Esophagus mucosa (tissue), 1 donor: ENCODE measurements at places on chromosomes 4 and X.

- ATAC-seq = peak; percentile 62
These were observed 4.1 kb downstream of the POF1B start for GRCh38 chrX:85375333-85375738.

- peak; percentile 93 for ATAC-seq
These were observed 8.7 kb downstream of the GUCY2F start for GRCh38 chrX:109472939-109473735.

DNA sequence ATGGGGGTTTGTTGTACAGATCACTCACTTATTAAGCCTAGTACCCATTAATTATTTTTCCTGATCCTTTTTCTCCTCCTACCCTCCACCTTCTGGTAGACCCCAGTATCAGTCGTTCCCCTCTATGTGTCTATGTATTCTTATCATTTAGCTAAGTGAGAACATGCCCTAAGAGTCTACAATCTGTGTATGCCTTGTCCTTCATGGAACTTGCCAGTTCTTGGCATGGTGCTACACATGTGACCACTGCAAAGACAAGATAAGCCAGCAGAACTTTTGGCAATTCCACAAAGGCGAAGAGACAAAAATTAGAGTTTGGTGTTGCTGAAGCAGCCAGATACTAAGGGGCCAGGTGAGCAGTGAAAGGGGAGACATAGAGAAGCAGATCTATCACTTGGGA is 101.3 kb downstream of the CORIN start:
- ATAC-seq = no peak

GRCh38 chrX:16807548-16807947 is 21.3 kb downstream of the TXLNG start:
- peak; percentile 32 for ATAC-seq

DNA sequence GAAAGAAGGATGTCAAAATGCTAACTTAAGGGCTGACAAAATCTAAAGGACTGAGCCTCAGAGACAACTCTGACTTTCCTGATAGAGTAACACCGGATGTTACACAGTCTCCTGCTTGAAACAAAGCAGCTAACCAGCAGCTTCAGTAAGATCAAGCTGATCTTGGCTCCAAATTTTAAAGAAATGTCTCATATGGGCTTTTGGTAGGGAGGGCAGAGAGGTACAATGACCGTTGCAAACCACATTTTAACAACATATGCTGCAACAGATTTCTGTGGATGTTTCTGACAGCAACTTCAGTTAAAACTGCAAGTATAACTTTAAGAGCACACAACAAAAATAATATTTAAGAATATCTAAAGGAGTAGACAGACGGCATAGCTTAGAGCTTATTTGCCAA is 9.1 kb downstream of the RPGR start:
- no peak for ATAC-seq

GRCh38 chrX:155959018-155959587 is 38.4 kb upstream of the IL9R start:
- ATAC-seq = no peak

- ATAC-seq = no peak
These were observed 308.0 kb downstream of the PPP3CA start for GRCh38 chr4:101039367-101039766.

DNA sequence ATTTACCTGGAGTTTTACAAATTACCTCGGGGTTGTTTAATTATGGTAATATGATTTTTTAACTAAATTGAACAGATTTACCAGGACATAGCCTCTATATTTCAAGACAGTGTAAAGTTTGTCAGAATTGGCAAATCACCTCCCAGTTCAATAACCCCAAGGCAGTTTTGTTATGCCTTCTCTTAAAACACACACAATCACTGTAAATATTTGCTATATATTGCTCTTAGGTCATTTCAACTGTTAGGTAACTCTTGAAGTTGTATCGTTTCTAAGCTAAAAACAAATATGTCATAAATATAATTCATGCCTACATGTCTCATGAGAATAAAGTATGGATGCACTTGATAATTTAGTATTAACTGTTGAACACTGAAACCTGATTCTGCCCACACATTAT is 24.1 kb downstream of the PDLIM5 start:
- ATAC-seq = no peak

- ATAC-seq = peak; percentile 53
These were observed 512 bp upstream of the ANTXR2 start for GRCh38 chr4:80073473-80074008.

DNA sequence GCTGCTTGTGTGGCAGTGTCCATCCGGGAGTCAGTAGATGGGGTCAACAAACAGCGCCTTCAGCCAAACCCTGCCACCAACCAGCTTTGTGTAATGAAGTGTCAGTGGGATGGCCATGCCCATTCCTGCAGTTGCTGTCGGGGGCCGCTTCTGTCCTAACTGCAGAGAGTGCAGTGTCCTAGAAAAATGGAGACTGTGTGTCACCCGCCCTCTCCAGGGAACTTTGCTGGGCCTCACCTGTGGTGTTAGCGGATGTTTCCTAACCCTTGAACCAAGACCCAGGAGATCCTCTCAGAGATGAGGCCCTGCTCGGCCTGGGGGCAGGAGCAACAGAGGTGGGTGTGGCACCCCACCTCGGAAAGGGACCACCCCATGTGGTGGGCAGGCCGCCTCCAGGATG is 35.3 kb upstream of the HGFAC start:
- no peak for ATAC-seq

- ATAC-seq = no peak
These were observed 572.9 kb upstream of the ZFP42 start for GRCh38 chr4:187422655-187423054.

- no peak for ATAC-seq
These were observed 1.7 kb downstream of the PLAC8 start for GRCh38 chr4:83112678-83113428.

GRCh38 chrX:118772051-118772450 is 44.6 kb downstream of the IL13RA1 start:
- no peak for ATAC-seq

DNA sequence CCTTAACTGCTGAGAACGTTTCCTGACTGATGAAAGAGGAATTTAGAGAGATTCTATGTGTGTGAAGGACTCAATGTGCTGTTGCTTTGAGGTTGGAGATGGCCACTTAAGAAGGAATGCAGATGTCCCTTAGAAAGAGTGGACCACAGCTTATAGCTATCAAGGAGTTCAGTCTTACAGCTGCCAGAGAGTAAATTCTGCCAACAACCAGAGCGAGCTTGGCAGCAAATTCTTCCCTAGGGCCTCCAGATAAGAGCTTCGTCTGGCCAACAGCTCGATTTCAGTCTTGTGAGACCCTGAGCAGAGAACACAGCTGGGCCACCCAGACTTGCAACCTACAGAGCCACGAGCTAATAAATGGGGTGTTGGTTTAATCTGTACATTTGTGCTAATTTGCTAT is 21.8 kb downstream of the MID1 start:
- ATAC-seq = no peak

- ATAC-seq = no peak
These were observed 13.9 kb downstream of the CSN2 start for GRCh38 chr4:69951602-69952001.

DNA sequence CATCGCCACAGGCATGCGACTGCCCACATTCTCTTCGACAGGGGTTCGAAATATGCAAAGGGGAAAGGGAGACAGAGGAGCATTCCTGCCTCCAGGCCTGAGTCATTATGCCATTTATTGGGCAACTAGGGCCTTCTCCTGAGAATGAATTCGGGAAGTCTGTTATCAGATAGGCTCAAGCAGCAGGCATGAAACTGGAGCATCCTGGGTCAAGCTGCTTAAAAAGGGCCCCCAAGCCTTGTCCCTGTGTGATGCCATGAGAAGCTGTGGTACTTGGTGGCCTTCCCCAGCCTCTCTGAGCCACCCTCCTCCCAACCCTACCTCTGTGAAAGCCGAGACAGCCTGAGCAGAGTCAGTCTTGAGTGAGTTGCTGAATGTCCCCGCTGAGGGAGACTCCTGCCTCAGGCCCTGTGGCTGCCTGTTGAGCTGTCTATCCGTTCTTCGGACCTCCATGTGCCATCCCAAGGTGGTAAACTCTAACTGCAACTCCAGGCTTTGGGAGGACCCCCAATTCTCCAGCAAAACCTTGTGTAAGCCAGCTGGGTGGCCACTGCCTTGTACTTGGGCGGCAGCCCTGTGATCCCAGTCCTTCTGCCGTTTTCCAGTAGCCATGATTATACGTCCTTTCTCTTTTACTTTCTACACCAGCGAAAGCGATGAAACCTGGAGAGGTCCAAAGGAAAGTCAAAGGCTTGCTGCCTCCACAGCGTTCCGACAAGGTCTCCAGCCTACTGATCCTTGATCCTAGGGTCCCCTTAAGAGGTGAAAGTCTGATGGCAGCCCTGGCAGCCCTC is 37.7 kb downstream of the NBDY start:
- no peak for ATAC-seq

GRCh38 chr4:181261279-181261678 is 981.9 kb upstream of the TENM3 start:
- ATAC-seq = no peak

DNA sequence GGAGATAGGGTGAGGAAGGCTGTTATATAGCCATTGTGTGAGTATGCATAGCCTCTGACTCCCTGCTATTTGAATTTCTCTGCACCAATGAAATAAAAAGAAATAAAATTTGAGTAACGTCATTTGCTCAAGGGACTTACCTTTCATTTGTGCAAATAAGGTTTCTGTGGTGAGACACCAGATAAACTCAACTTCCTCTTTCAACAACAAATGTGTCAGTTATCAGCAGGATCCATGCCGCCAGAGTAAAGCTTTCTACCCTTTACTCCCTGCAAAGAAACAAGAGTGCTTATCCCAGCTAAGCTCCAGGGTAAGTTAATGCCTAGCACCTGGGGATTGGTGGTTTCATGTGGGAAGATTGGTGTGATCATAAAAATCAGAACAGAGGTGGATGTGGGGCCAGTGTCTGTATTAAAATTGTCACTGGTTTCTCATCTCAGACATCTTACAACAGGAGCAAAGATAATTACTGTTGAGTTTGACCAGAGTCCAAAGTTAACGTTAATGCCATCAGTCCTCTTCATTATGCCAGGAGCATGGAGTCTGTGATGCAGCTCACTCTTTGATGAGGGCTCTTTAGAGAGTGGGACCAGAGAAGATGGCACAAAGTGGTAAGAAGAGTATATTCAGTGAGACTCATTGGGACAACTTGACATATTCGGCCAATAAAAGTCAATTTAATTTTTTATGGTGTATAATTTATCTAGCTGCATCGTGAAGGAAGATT is at the start of gene P2RY10:
P2RY10 (plus strand) TSS at position 206 of the 727 bp plus-strand sequence. CDS start 15,130 bp downstream, outside the sequence.
- peak; percentile 38 for ATAC-seq

DNA sequence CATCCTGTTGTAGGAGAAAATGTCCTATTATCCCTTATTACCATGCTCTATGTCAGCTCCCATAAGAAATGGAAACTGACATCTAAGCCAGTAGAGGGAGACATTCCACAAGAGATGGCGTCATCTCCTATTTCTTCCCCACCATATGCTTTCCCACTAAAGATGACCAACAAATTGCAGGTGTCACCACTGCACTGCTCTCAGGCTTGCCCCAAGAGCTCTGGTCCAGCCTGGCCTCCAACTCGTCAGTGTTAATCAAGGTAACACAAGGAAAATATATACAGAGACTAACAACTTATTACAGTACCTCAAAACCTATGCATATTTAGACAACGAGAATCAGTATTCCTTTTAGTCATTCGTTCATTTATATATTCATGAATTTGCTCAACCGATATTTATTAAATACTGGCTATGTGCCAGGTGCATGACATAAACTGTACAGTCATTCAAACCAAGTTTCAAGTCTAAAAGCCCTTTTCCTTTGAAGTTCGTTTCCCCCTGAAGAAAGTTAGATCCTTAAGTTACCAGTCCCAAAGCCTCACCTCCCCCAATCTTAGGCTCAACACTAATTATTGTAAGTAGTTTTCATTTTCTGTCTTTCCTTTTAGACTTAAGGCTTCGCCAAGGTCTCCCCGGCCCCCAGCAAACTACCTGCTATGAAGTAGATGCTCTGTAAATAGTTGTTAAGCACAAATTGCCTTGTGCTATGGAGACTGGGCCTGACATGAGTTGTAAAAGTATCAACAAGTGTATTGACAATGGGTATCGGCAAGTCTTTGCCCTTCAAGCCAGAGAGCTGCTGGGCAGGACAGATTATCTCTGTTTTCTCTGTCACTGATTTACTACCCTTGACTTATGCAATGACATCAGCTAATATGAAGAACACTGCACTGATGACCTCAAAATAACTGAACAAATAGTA is 3.1 kb upstream of the FGB start:
- ATAC-seq = peak; percentile 73

- no peak for ATAC-seq
These were observed 8.4 kb downstream of the MSL3 start for GRCh38 chrX:11766487-11766886.
